ENCODE measurements at places on chromosomes 5 and 9. TPM values are rescaled to one million over a fixed set of nuclear protein-coding genes. Genes with fewer than 3 reads are reported as not detected.

Gene TIMD4
- 0.54 TPM for polyA plus RNA-seq

Gene TEX48
- polyA plus RNA-seq = 0.33 TPM

Gene ELP1
- polyA plus RNA-seq = 21.3 TPM

Gene PCDHB2
- 0.08 TPM for polyA plus RNA-seq

GRCh38 chr9:32968101-32969011 is 33.1 kb downstream of the APTX start:
- peak; percentile 53 for DNase-seq

- DNase-seq = no peak
These were observed 77.8 kb downstream of the C9orf153 start for GRCh38 chr9:86181379-86182315.

DNA sequence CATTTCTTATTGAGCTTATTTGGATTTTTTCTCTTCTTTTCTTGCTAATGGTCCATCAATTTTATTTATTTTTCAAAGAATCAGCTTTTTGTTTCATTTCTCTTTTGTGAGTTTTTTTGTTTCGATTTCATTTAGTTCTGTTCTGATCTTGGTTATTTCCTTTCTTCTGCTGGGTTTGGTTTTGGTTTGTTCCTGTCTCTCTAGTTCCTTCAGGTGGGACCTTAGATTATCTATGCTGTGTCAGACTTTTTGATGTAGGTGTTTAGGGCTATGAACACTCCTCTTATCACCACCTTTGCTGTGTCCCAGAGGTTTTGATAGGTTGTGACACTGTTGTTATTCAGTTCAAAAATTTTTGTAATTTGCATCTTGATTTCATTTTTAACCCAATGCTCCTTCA is 119.8 kb downstream of the GABRG2 start:
- no peak for DNase-seq

- DNase-seq = no peak
These were observed 51.2 kb upstream of the RPS23 start for GRCh38 chr5:82329393-82329792.

GRCh38 chr5:172791286-172791685 is 20.3 kb upstream of the DUSP1 start:
- DNase-seq = no peak

- no peak for DNase-seq
These were observed 30.6 kb downstream of the ZNF169 start for GRCh38 chr9:94289691-94290090.

DNA sequence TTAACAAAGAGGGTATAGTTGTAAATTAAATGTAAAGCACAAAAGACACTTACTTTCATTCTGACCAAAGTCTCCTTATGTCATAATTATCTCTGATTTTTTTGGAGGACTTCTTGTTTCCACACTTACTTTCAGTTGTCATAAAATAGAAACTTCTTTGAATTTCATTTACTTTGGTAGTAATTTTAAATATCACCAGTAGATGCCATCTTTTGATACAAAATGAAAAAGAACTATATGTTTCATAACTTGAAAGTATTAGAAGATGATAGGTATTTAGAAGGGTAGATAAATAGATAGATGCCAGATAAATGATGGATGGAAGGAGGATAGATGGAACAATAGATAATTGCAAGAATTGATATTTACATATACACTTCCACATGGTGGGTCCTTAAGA is 1865.3 kb upstream of the CDH9 start:
- no peak for DNase-seq

DNA sequence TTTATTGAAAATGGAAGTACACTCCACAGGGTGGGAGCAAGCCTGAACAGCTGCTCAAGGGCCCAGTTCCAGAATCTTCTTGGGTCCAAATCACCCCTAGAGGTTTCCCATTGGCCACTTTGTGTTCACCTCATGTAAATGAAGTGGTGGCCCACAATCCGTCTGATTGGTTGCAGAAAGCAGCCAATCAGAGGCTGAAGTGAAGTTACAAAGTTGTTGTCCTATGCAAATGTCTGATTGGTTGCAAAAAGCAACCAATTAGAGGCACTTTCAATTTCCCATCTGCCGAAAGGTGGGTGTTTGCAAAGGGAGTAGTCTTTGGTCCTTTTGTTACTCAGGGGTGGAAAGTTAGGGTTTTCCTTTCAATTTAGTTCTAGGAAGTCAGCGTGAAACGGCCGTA is 8.8 kb downstream of the TMEM171 start:
- no peak for DNase-seq

GRCh38 chr5:97106216-97106581 is 36.2 kb downstream of the LIX1 start:
- no peak for DNase-seq
